ENCODE measurements at places on chromosomes 12 and 14. TPM values are rescaled to one million over a fixed set of nuclear protein-coding genes. Genes with fewer than 3 reads are reported as not detected.

Gene ADGRD1
- not detected for total RNA-seq

Gene SRSF5
- total RNA-seq: 130 TPM

Gene ACOT6
- total RNA-seq: not detected

Gene SERPINA10
- total RNA-seq: not detected

Gene ALG10B
- total RNA-seq: 3.9 TPM

Gene TMEM119
- total RNA-seq: not detected

Gene TRIAP1
- 57.1 TPM for total RNA-seq

Gene TMEM229B
- total RNA-seq: 0.21 TPM

Measured in kidney epithelial cell (primary cell).